ENCODE measurements at places on chromosomes 16 and 17.

DNA sequence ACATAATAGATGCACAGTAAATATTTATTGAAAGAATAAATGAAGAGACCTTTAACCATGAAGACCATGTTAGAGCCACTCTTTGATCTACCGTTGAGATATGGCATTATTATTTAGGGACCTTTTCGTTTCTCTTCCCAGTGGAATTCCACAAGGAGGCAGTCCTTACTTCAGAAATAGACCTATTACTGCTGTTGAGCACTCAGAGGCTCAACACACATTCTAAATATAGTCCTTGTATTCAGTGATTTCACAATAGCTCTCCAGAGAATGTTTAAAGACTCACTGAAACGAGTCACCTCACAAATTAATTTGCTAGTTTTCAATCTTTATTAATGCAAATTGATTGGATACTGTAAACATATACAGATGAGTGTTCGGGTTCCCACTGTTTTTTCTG is 603.8 kb downstream of the CDH8 start:
- DNase-seq = no peak

DNA sequence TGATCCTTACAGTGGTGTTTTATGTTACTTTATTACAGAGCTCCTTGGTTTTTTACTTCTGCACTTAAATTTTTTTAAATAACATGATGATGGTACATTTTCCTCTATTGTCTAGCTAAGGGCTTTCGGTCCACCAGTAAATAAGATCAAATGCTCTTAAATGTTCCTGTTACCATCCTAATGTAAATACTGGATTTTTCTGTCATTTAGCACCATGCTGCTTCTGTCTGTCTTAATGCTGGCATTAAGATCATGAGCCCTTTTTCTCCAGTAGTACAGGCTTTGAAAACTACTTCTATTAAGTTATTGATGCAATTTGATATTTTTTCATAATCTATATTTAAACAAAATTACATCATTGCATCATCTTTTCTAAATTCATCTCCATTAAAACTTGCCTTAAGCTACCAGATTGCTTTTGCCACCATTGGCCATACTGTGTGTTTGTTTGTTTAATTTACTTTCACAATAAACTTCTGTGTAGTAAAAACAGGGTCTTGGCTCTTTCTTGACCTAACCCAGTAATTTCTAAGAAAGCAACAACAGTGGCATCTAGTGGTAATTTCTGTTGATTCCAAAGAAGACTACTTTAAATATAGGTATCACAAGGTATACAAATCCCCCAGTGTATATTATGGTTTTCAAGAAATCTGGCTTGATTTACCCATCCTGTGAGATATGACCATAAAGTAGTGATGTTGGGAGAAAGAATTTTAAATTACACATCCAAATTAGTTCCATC is 9.0 kb upstream of the PHAF1 start:
- DNase-seq = no peak

DNA sequence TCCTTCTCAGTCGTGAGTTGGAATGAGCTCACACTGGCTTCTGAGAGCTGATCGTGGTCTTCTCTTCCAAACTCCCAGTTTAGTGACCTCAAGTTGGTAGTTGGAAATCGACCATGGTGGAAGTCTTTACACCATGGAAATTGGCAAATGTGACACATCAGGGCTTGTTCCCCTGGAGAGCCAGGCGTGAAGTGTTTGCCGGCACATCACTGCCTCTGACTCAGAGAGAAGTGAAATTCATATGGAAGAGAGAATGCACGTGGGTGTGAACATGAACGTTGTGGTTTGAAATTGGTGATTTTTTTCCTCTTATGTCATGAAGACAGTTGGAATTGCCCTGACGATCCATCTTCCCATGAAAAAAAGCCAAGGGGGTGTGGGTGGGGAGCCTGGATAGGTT is 47.4 kb downstream of the AXIN2 start:
- DNase-seq = no peak

DNA sequence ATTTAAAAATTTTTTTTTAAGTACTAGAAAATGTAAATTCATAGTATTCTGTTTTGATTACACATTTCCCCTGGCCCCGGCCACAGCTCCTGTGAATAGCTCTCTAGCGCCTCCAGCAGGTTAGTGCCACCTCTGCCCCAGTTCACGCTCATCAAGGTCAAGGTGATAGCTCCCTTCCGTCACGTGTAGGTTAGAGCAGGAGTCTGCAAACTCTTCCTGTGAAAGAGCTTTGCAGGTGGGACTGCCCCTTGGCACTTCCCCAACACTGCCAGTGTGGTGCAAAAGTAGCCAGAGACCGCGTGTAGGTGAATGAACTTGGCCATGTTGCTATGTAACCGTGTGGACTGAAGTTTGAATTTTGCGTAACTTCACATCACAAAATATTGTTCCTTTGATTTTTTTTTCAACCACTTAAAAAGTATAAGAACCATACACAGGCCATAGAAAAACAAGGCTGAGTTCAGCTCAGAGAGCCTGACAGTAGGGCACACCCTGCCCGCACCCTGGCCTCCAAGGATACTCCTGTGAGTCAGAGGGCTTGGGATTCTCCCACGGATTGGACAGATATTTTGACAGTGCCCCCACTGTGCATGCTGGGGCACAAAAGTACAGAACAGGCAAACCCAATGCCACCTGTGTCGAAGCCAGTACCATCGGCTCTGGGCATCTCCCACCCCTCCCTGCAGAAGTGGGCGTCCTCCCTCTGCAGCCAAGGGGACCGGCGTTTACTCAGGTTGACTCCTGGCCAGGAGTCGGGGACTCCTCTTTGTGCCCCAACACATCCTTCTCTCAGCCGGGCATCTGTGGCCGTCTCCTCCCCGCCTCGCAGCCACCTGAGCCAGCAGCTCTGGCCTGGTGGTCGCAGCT is 92.0 kb upstream of the CHMP6 start:
- DNase-seq = peak; percentile 59

DNA sequence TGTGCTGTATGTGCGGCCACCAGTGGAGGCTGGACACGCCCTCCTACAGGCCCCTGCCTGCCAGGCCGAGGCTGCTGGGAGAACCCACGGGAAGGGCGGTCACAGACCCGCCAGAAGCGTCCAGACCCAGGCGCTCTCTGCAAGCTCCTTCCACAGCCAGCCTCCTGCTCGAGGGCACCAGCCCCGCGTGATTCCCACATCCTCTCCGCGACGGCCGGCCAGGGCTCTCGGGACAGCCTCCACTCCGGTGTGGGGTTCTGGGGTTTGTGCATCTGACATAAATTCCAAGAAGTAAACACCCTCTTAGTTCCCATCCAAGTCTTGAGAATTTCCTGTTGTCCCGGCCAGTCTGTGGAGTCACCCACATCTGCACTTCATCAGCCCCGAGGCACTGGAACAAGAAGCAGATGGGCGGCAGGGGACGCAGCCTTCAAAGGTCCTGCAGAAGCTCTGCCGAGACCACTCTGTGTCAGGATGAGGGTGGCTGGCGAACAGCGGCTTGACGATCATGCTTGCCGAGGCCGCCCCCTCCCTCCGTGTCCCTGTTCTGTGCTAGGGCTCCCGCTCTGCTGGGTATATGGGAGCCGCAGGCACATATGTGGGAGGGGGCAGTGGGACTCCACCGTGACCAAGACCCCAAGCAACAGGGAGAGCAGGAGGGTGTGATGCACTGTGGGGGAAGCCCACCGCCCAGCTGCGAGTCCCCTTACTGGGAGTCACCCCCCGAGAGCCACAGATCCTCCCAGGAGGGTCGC is 2.4 kb upstream of the TMEM204 start:
- no peak for DNase-seq

GRCh38 chr17:40349895-40350688 is 14.4 kb downstream of the GJD3 start:
- DNase-seq = no peak

GRCh38 chr17:40480501-40481003 is 20.9 kb downstream of the TNS4 start:
- DNase-seq = peak; percentile 75

GRCh38 chr16:80708823-80709222 is 95.6 kb downstream of the CDYL2 start:
- no peak for DNase-seq

DNA sequence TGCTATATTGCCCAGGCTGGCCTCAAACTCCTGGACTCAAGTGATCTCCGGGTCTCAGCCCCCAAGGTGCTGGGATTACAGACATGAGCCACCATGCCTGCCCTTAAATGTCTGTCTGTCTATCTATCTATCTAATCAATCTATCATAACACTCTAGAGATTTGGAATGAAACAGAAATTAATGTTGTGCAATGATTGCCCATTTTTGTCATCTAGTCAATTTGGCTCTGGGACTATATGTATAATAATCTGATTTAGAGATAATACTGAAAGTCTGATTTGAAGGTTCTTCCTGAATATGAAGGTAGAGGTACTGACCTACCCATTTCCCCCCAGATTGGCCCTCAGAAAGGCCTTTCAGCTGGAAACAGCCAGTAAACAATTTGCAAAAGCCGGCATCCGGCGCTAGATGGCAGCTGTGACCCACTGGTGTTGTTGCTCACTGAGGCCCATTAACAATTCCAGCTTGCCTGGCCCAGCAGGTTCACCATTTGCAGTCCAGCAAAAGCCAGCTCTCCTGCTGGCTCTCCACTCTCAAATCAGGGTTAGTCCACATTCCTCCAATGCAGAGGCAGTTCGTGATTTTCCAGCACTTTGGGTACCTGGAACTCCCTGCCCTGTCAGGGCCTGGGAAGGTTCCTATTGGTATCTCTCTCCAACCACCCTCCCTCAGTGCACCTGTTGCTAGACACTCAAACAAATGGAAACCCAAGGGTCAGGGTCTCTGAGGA is 22.9 kb upstream of the C16orf87 start:
- peak; percentile 34 for DNase-seq

DNA sequence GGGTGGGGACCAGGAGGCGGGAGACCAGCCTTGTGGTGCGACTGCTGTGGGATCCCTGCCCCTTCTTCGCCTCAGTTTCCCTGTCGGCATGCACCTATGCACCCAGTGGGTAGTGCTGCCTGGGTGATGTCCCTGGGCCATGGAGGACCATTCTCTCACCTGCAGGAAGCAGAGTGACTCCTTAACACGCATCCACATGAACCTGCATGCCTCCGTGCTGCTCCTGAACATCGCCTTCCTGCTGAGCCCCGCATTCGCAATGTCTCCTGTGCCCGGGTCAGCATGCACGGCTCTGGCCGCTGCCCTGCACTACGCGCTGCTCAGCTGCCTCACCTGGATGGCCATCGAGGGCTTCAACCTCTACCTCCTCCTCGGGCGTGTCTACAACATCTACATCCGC is 25.2 kb downstream of the ADGRG5 start:
- DNase-seq = no peak

- no peak for DNase-seq
These were observed 28.1 kb upstream of the NXPH3 start for GRCh38 chr17:49547566-49547965.

DNA sequence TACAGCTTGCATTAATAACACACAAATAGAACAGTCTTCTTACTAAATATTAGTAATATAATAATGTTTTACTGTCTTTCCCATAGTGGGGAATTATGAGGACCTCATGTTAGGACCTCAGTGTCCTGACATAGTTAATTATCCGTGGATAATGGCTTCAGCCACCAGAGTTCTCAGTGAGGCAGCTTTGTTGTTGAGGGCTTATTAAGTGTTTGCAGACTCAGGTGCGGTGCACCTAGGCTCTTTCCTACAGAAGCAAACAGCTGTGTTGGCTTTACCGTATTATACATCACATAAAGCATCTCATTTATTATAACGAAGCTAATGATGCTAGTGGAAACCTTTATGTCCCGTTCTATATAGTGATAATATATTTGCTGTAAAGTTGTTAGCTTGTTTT is 246.7 kb downstream of the FTO start:
- no peak for DNase-seq

- no peak for DNase-seq
These were observed 1.6 kb downstream of the ZNF598 start for GRCh38 chr16:2008009-2008526.

DNA sequence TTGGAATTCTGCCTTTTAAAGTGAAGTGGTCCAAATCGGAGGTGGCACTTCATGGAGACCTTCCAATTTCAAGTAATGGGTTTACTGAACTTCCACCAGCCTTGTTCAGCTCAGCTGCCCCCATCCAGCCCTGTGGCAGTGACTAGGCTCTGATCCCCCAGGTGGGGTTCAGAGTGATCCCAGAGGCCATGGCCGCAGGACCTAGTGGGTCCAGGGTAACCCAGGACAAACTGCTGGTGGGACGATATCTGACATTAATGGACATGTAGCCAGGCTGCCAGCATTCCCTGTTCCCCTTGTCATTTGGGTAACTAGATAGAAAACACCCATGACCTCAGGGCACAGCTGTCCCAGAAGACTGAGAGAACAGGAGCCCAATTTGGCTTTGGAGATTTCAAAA is 209.9 kb downstream of the GSG1L start:
- no peak for DNase-seq

- no peak for DNase-seq
These were observed 11.9 kb upstream of the TACO1 start for GRCh38 chr17:63588797-63589196.

DNA sequence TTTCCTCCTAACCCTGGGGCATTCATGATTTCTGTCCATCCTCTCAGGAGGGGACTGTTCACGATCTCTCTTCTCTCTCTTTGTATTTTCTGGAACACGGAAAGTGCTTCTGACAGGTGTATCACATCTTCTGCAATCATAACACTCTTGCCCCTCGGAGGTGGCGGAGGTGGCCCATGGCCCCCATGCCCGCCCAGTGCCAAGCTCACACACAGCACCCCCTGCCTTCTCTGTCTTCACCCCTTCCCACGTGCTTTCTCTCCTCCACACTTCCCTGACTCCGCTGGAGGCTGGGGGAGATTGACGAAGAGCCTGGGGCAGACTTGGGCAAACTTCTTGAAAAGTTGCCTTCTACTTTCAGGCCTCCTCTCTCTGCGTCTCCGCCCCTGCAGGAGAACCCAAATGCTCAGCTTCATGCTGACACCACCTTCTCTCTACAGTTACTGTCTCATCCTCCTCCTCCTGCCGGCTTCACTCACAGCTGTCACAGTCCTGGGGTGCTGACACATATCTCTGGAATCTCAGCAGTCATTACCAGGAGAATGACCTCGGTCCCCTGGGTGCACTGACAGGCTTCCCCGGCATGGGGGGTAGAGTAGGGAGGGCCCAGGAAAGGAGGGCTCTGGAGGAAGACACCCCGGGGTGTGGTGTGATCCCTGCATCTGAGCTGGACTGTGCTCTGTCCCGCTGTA is 127.1 kb downstream of the ENGASE start:
- no peak for DNase-seq

DNA sequence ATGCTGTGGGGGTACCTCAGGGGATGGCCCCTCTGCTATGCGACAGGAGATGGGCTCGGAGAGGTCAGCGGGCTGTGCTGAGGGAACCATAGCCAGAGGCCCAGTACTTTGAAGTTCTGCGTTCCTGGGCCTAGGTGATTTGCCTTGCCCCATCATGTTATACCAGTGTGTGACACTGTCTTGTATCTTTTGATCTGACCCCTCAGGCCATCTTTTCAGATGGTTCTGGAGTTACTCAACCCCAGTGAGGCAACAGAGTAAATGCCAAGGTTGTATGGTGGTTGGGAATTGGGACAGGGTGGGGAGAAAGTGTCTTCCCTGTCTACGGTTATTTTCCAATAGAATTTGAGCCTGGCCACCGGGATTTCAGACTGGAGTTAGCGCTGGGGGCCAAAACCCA is 8.5 kb downstream of the MSI2 start:
- DNase-seq = no peak

All from activated T-helper 1 cell treated with anti-CD3 and anti-CD28 coated beads, Interleukin-2, amount 50 U/mL, for 16 hours (primary cell).